T-helper 17 cell (primary cell): ENCODE measurements at places on chromosomes 7 and 10. TPM values are rescaled to one million over a fixed set of nuclear protein-coding genes. Genes with fewer than 3 reads are reported as not detected.

The CDNF gene
- total RNA-seq, result 3.2 TPM

The SYT15 gene
- total RNA-seq, result 1.1 TPM

The GSTO2 gene
- 1.1 TPM for total RNA-seq

The CCDC172 gene
- total RNA-seq, result not detected

The SLC29A4 gene
- total RNA-seq, result 0.47 TPM

The CCL24 gene
- total RNA-seq, result not detected

The SOSTDC1 gene
- total RNA-seq, result not detected

The FFAR4 gene
- total RNA-seq, result not detected

The AQP1 gene
- 0.83 TPM for total RNA-seq

The UBE3C gene
- 48.0 TPM for total RNA-seq

The CPA1 gene
- not detected for total RNA-seq

The CHAT gene
- not detected for total RNA-seq

The NPC1L1 gene
- total RNA-seq, result 0.08 TPM

The WDR91 gene
- 31.6 TPM for total RNA-seq

The CRHR2 gene
- not detected for total RNA-seq

The STEAP1 gene
- total RNA-seq, result not detected

The C10orf71 gene
- total RNA-seq, result not detected

The AGAP4 gene
- total RNA-seq, result 20.9 TPM

The CALHM1 gene
- total RNA-seq, result not detected

The SLC25A13 gene
- total RNA-seq, result 13.0 TPM

The PDE6C gene
- total RNA-seq, result not detected

The HMX2 gene
- total RNA-seq, result not detected

The CYP26A1 gene
- not detected for total RNA-seq
